ENCODE measurements at places on chromosomes 3 and 15.

DNA sequence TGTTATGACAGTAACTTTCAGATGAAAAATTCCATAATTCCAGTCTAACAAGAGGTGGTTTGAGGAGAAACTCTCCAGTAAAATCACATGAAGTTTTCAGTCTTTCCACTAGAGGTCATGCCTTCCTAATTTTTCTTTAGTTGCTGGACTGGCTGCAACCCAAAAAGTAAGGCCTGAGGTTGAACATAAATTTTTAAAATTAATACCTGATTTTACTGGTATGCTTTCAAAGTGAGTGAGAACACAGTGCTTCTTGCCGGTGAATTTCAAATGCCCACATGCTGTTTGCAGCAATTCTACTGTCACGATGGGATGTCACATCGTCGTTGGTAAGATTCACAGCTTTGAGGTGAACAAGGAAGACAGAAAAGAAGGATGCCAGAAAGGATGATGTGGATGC is 89.0 kb upstream of the FGF12 start:
- no peak for DNase-seq

GRCh38 chr3:16254916-16255315 is 9.8 kb downstream of the DPH3 start:
- DNase-seq = no peak

DNA sequence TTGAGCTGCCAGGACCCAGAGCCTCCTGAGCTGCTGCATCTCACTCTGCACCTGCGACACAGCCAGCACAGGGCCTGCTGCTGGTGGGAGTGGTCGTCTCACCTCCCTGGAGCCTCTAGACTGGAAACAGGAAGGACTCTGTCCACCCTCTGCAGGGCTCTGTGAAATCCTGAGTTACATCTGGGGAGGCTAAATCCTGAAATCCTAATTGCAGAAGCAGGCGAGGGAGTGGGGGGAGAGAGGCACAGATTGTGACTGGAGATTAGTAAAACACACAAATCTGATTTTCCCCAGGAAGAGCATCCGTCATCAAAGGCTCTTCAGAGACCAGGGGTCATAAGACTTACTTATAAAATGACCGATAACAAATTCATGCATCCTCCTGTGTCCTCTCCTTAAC is 31.6 kb upstream of the GABRG3 start:
- DNase-seq = no peak

DNA sequence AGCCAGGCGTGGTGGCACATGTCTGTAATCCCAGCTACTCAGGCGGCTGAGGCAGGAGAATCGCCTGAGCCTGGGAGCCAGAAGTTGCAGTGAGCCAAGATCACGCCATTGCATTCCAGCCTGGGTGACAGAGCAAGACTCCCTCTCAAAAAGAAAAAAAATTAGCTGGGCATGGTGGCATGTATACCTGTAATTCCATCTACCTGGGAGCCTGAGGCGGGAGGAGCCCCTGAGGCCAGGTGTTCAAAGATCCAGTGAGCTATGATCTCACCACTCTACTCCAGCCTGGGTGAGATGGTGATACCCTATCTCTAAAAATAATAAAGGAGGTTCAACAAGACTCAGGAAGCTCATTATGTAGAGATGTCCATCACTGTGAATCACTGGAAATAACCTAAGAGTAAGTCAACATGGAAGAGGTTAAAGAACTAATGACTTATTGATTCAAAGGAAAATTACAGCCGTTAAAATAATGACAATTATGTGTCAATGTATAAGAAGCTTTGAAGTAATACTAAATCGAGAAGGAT is 19.8 kb upstream of the RAB7A start:
- no peak for DNase-seq

- DNase-seq = no peak
These were observed 305.2 kb upstream of the SEMA6D start for GRCh38 chr15:47412136-47412535.

- DNase-seq = no peak
These were observed 1.8 kb upstream of the CEP97 start for GRCh38 chr3:101722394-101723173.

- DNase-seq = no peak
These were observed 29.4 kb upstream of the ARID3B start for GRCh38 chr15:74511583-74511982.

DNA sequence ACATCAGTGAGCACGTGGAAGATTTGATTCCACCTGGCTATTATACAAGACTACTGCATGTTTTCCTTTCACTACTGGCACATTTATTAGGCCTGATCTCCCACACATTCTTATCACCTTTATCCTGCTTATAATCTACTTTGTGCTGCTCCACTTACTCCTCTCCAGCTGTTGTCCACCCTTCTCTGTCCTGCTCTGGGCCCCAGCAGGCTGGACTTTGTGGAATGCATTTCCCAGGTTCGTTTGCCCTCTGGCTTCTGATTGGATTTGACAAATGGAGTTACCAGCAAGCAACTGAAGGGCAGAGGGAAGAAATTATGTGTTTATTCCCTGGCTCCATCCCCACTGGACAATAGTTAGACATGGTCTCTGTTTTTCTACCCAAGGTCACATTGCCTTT is 75.5 kb downstream of the DCLK3 start:
- no peak for DNase-seq

Measured in cerebellar nuclear complex (tissue), 1 donor.